ENCODE measurements at places on chromosomes 12 and 14. TPM values are rescaled to one million over a fixed set of nuclear protein-coding genes. Genes with fewer than 3 reads are reported as not detected.

SLC16A7 gene
- total RNA-seq: 27.6 TPM

FAM186B gene
- 0.14 TPM for total RNA-seq

SIX4 gene
- total RNA-seq: 0.04 TPM

MSRB3 gene
- total RNA-seq: not detected

POMT2 gene
- total RNA-seq: 14.2 TPM

NINJ2 gene
- 1.9 TPM for total RNA-seq

WSCD2 gene
- total RNA-seq: not detected

- DNase-seq: no peak
These were observed 11.3 kb downstream of the ACACB start for GRCh38 chr12:109127533-109128242.

- no peak for DNase-seq
These were observed 6.9 kb downstream of the LRCOL1 start for GRCh38 chr12:132603240-132604150.

DNA sequence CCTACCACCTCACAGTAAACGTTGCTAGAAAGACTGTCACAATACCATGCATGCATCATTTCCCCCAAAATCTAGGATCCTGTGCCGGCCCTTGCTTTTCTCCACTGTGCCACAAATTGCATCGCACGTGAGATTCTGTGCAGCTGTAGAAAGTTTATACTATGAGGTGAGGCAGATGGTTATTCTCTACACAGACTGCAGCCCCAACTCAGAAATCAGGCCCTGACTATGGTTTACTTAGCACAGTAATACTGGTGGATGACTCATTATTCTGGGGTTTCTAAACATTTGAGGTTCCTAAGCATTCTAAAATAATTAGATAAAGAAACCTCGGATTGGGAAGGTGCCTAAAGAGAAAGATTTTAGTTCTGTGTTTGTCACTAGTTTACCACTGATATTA is 163.8 kb upstream of the CCDC198 start:
- DNase-seq: no peak

GRCh38 chr12:6276956-6277620 is 33.4 kb upstream of the PLEKHG6 start:
- DNase-seq: no peak

- DNase-seq: no peak
These were observed 209.9 kb downstream of the PHETA1 start for GRCh38 chr12:111158992-111159391.

Measured in activated naive CD8-positive, alpha-beta T cell treated with anti-CD3 and anti-CD28 coated beads for 36 hours (primary cell).